ENCODE measurements at places on chromosomes 13 and 19. TPM values are rescaled to one million over a fixed set of nuclear protein-coding genes. Genes with fewer than 3 reads are reported as not detected.

The NUDT19 gene
- 4.1 TPM for total RNA-seq

The PSG6 gene
- total RNA-seq = 0.96 TPM

The AKAP8L gene
- total RNA-seq = 28.4 TPM

The ACTMAP gene
- 1.7 TPM for total RNA-seq

The UBAC2 gene
- 32.7 TPM for total RNA-seq

The CEACAM6 gene
- 2.2 TPM for total RNA-seq

The CALR3 gene
- not detected for total RNA-seq

The KIR2DL1 gene
- not detected for total RNA-seq

GRCh38 chr19:30309176-30309575 lies 63.0 kb upstream of the ZNF536 start:
- no peak for DNase-seq

DNA sequence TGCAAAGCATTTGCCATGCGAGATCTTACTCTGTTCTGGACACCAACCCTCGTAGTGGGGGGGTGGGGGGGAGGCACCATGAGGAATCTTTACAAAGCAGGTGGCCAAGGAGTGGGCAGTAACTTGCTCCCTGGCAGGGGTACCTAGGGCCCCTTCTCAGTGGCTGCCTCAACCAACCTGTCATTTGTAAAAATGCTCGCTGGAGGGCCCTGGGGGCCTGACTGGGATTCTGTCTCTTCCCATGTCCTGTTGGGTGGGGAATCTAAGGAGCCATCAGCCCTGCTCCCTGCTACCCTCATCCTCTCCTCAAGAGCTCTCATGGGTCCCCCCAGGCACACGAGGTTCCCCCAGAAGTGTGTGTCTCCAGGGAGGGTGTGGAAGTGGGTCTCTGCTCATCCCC lies 1.5 kb downstream of the KCNN1 start:
- no peak for DNase-seq

DNA sequence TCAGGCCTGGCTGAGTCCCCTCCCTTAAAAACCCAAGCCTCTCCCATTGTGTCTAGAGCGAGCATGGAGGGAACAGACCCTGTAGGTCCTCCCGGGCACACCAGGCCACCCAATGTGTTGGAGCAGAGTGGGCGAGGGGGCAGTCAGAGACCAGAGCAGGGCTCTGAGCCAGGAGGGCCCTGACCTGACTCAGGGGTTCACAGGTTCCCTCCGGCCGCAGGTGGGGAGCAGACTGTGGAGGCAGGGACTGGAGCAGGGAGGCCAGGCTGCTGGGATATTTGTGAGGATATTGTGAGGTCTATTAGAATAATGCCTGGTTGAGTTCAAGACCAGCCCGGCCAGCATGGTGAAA lies 1.6 kb upstream of the TYROBP start:
- no peak for DNase-seq

- no peak for DNase-seq
Observed at GRCh38 chr13:84994582-84994981, 804.6 kb downstream of the SLITRK6 start.

DNA sequence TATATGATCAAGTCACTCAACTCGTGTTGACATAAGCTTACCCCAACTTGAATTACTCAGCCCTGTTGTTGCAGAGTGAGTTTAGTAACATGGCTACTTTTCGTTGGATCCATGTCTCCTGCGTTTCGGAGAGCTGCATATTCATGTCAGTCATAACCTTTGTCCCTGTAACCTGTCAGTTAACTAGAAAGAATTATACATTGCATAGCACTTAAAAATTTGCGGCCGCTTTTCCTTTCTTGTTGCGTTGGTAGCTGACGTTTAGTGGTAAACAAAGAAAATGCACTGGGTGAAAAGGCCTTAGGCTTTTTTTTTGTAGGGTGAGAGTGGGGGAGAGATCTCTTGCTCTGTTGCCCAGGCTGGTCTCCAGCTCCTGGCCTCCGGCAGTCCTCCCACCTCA lies 14.2 kb downstream of the ZNF507 start:
- DNase-seq = no peak

DNA sequence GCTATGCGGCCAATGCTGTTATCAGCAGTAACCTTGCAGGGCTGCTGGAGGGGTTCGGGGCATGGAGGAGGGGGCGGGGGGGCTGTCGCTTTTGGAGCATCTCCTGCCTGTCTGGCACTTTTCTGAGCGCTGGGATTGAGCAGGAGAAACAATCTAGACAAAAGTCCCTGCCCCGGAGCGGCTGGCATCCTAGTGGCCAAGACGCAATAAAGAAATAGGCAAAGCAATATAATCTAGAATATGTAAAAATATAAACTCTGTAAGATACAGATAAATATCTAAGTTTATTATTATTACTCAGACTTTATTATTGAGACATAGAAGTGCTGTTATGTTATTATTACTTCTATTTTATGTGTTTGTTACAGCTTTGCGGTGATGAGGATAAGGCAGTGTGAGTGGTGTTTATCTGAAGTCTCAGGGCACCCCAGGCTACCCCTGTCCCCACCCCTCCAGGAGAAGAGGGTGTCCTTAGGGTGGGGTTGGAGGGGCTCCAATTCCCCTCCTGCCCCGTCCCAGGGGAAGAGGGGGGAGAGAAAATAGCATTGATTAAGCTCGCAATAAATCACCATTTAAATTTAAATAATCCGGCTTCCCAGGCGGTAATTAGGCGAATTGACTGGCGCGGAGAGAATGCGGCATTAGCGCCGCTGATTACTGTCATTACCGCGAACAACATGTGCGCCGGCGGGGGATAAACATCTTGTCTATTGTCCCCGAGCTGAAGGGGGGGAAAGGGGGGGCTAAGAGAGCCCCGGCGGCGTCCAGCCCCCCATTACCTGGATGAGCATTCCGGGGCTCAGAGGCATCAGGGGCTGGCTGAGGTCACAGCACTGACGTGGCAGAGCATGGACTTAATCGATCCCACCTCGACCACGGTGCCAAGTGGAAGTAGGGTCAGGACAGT lies 3.2 kb downstream of the NPAS1 start:
- DNase-seq = no peak

DNA sequence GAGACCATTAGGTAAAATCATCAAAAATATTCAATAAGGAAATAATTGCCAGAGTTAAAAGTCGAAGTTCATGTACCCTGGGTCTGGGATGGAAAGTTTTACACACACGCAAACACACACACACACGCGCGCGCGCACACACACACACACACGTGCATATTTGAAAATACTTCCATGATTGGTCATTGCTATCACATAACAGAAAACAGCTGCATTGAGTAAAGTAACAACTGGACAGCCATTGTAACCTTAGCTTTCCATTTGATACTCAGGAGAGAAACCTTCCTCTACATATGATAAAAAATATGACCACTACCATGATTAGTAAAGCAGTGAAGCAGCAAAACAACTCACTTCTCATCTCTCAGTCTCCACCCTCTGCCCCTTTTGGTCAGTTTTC lies 490.0 kb upstream of the SGCG start:
- no peak for DNase-seq

DNA sequence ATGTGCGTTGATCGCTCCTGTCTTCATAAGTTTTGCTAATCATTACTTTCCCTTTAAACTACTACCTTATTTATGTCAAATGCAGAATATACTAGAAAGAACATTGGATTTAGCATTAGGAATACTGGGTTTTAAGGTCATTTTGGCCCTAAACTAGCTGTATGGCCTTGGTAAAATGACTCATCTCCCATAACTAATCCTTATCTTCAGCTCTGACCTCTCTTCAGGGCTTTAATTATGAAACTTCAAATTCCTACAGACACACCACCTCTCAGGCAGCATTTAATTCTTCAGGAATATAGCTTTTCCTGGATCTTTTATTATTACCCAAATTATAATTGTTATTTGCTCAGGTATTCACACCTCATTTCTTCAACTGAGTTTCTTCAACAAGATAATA lies 121.2 kb downstream of the STARD13 start:
- no peak for DNase-seq

- no peak for DNase-seq
Observed at GRCh38 chr19:40492274-40492673, 25.5 kb downstream of the SPTBN4 start.

DNA sequence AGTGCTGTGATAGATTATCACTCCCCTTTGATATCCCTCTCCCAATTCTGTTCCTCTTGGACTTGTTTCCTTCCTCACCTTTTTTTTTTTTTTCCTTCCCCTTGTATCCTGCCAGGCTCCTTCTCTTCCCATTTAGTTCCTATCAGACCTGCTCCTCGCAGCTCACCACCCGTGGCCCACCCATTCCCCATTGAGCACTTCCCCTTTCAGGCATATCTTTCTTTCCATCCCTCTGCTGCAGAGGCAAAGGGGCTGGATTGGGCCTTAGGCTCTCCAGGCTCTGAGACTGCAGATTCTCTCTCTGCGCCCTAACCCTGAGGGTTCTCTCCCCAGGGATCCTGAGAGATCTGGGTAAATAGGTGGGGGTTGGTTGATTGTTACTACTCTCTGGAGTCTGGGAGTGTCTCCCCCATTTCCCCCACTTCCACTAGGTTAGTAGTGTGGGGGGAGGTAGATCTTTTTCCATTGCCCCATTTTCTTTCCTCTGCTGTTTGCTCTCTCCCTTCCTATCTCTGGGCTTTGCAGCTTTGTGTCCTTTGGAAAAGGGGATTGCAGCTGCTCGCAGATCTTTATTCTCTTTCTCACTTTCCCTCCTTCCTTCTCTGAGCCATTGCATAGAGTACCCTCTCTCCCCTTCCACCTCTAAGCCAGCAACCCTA lies 2.3 kb downstream of the ARHGAP35 start:
- no peak for DNase-seq

- DNase-seq = no peak
Observed at GRCh38 chr19:43329989-43330388, 23.5 kb upstream of the CD177 start.

- no peak for DNase-seq
Observed at GRCh38 chr13:113617961-113618360, 33.4 kb downstream of the TFDP1 start.

- DNase-seq = no peak
Observed at GRCh38 chr19:1115646-1116420, 12.0 kb downstream of the GPX4 start.

- no peak for DNase-seq
Observed at GRCh38 chr13:33271759-33272158, 13.8 kb downstream of the STARD13 start.

DNA sequence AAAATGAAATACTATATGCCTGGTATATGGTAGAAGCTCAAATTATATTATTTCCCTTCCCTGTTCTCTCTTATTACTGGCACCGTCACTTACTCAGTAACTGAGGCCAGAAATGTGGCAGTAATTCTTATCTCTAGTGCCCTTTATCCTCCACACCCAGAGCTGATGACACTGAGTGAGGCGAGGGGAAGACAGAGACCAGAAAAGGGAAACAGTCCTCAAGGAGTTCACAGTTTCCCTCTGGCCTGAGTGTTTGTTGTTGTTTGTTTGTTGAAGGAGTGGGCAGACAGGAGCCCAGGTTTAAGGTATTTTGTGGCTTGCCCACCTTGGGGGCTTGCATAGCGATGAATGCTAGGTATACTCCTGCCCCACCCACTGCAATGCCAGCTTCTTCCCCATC lies 101.5 kb upstream of the FNDC3A start:
- no peak for DNase-seq

All from umbilical cord (tissue), 2 donors.